Gastrocnemius medialis (tissue), 4 donors: ENCODE measurements at places on chromosomes 1 and 21. TPM values are rescaled to one million over a fixed set of nuclear protein-coding genes. Genes with fewer than 3 reads are reported as not detected.

DNA sequence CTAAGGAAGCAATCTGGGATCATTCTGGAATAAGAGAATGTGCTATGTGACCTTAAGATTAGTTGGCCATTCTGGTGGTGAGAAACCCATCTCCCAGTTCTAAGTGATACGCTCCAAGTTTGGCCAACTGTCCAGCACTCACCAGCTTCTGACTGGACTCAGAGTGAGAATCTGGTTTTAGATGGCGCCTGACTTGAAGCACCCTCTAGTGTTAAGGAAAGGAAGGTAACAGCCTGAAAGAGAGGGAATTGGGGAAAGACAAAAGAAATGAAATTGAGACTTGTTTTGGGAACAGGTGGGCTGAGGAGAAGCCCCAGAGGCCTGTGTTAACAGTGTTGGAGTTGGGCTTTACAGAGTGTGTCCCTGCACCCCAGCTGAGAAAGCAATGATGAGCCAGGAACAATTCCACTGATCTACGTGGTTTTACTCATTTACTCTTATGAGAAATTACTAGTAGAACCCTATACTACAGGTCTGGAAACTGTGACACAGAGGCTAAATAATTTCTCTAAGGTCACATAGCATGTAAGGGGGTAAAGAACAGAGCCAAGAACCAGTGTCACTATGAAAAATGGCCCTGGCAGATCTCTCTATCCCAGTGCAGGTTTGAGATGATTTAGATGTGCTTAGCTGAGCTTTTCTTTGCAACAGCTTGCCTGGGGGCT lies 9.3 kb upstream of the FCAMR start:
- H3K27ac ChIP-seq = no peak overlapping the region
- no peaks in the 10 kb centered on the region for H3K4me1 ChIP-seq
- no peak for DNase-seq
- H3K4me3 ChIP-seq = no peak overlapping the region
- H3K36me3 ChIP-seq = no peaks in the 10 kb centered on the region
- no peaks in the 10 kb centered on the region for H3K27me3 ChIP-seq

AIRE gene
- not detected for total RNA-seq

TACSTD2 gene
- 1.8 TPM for total RNA-seq

- H3K36me3 ChIP-seq = no peaks in the 10 kb centered on the region
- H3K4me3 ChIP-seq = no peak overlapping the region
- no peak for DNase-seq
- no peaks in the 10 kb centered on the region for H3K4me1 ChIP-seq
- H3K27me3 ChIP-seq = no peaks in the 10 kb centered on the region
These were observed 22.2 kb upstream of the ABL2 start for GRCh38 chr1:179251675-179252074.

BCAR3 gene
- total RNA-seq = 24.7 TPM

DNA sequence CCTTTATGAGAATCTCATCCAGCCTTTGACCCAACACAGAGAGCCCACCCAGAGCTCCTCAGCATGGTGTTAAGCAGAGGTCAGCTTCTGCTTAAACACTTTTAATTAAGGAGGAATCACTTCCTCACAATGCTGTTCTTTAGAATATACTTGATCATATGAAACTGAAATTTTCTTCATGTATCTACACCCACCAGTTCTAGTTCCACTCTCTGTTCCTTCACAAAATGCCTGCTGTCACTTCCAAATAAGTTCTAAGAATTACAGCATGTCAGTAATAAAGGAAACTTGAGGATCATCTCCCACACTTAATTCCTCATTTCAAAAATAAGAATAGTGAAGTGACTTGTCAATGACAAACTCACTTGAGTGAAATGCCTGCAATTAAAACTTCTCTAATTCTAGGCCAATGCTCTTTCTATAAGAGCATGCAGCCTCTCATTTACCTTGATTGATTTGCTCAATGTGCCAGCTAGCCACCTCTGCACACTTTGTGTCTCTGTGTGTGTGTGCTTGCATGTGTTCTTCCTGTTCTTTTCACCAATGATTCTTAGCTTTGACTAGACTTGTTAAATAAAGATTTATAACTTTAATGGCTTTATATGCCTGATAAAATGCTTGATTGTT lies 356.3 kb downstream of the PLPP3 start:
- no peak for DNase-seq
- H3K4me3 ChIP-seq = no peak overlapping the region
- H3K27me3 ChIP-seq = no peaks in the 10 kb centered on the region
- H3K27ac ChIP-seq = no peak overlapping the region
- peaks cover 3% of the 10 kb centered on the region for H3K4me1 ChIP-seq

DNA sequence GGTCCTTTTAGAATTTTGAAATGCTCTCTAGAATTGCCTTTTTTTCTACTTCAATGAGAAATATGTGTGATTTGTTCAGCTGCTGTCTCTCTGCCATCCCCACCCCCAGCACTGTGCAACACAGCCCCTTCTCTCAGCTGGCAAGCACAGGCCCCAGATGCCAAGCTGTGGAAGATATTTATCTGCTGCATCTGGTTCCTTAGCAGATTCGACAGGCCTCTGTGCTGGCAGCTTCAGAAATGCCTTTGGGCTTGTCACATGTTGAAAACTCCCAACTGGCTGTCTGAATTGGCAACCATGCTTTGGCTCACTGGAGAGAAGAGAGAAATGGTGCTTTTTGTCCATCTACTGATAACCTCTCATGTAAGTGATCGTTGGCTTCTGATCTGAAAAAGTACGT lies 206.7 kb upstream of the C1orf87 start:
- no peak overlapping the region for H3K4me3 ChIP-seq
- no peaks in the 10 kb centered on the region for H3K27me3 ChIP-seq
- DNase-seq = no peak
- H3K4me1 ChIP-seq = no peaks in the 10 kb centered on the region
- H3K27ac ChIP-seq = no peak overlapping the region

LRRC53 gene
- total RNA-seq = not detected

DNA sequence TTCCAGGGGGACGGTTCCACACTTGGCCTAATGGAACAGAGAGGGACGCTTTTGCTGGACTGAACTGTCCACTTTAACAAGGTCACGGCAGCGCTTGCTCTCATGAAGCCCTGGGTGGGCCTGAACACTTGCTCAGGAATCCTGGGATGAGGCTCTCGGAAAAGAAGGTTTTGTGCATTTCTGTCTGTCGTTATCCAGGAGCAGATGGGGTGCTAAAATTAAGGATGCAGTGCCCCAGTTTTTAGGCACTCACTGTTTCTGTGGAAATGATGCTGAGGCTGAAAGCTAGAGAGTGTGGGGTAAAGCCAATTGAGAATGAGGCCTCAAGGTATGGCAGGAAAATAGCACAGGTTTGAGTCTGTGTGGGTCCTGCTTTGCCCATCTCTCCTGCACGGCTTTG lies 111.0 kb downstream of the DAB1 start:
- no peak overlapping the region for H3K27ac ChIP-seq
- DNase-seq = no peak
- no peaks in the 10 kb centered on the region for H3K36me3 ChIP-seq

DNA sequence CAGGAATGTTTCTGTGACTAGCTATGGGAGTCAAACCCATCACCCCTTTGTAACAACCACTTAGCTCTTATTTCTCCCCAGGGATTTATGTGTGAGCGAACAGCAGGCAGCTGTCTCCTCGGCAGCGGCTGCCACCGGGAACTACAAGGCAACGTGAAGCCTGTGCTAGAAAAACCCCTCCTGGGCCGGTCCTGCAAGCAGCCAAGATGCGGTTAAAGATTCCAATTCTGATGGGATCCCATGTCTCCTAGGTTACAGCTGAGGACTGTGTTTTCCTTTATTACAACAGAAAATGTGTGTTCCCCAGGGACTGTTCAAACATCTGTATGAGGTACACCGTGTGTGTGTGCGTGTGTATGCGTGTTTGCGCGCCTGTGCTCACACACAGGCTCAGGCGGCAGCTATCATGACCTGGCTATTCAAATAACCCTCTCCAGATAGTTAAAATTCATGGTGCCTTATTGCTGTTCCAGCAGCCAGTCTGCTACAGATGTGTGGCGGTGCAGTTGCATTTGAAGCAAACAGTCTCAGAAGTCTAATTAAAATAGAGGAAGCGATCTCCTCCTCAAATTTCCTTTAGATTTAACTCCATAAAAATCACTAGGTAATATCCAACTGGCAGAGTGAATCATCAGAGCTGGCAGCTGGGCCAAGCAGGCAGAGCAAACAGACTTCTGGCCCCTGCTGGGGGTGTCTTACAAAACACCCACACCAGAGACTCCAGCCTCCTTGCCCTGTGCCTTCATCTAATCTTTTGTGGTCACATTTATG lies 68.0 kb downstream of the LMX1A start:
- no peak overlapping the region for H3K27ac ChIP-seq
- DNase-seq = no peak
- H3K36me3 ChIP-seq = no peaks in the 10 kb centered on the region
- H3K4me3 ChIP-seq = no peak overlapping the region
- H3K4me1 ChIP-seq = no peaks in the 10 kb centered on the region

DNA sequence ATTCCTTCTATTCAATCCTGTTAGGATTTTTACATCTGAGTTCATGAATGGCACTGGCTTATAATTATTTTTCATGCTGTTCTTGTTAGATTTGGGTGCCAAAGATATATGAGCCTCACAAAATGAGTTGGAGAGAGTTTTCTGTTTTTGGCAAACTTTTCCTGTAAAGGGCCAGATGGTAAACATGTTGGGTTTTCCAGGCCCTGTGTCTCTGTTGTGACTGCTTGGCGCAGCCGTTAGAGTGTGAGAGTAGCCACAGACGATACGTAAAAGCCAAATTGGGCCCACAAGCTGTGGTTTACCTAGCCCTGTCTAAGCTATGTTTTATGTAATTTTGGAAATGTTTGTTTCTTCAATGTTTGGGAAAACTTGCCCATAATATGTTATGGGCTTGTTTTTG lies 15.6 kb upstream of the CA6 start:
- no peaks in the 10 kb centered on the region for H3K36me3 ChIP-seq
- H3K4me1 ChIP-seq = no peaks in the 10 kb centered on the region
- H3K27me3 ChIP-seq = no peaks in the 10 kb centered on the region
- H3K4me3 ChIP-seq = no peak overlapping the region

DNA sequence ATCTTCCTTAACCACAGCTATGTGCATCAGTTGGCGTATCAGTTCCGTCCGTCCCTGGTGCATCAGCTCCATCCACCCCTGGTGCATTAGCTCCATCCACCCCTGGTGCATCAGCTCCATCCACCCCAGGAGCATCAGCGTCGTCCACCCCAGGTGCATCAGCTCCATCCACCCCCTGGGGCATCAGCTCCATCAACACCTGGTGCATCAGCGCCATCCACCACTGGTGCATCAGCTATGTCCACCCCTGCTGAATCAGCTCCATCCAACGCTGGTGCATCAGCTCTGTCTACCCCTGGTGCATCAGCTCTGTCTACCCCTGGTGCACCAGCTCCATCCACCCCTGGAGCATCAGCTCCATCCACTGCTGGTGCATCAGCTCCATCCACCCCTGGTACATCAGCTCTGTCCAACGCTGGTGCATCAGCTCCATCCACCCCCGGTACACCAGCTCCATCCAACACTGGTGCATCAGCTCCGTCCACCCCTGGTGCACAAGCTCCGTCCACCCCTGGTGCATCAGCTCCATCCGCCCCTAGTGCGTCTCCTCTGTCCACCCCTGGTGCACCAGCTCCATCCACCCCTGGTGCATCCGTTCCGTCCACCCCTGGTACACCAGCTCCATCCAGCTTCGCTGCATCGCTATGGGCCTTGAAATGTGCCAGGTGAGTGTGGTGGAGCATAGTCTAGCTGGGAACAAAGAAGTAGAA lies 106.6 kb upstream of the ZBTB40 start:
- H3K27me3 ChIP-seq = peaks cover 36% of the 10 kb centered on the region
- H3K4me3 ChIP-seq = no peak overlapping the region
- DNase-seq = no peak
- no peaks in the 10 kb centered on the region for H3K36me3 ChIP-seq
